ENCODE measurements at places on chromosomes 2 and 18. TPM values are rescaled to one million over a fixed set of nuclear protein-coding genes. Genes with fewer than 3 reads are reported as not detected.
A peak's percentile ranks its signal among the peaks of the same experiment; 100 is the strongest.

FZD7 gene
- total RNA-seq, result 0.52 TPM

LCT gene
- total RNA-seq, result 0.31 TPM

MCEE gene
- total RNA-seq, result 10.6 TPM

GRCh38 chr2:173076581-173077345 is 1.1 kb downstream of the MAP3K20 start:
- peak; percentile 38 for DNase-seq
- H3K4me3 ChIP-seq, result peak overlapping the region; percentile 83
- peaks cover 19% of the 10 kb centered on the region for H3K4me1 ChIP-seq
- H3K27ac ChIP-seq, result peak overlapping the region; percentile 78
- H3K27me3 ChIP-seq, result peaks cover 72% of the 10 kb centered on the region
- H3K36me3 ChIP-seq, result no peaks in the 10 kb centered on the region

GRCh38 chr2:215793747-215794595 is 219.4 kb downstream of the MREG start:
- H3K36me3 ChIP-seq, result no peaks in the 10 kb centered on the region
- no peaks in the 10 kb centered on the region for H3K27me3 ChIP-seq
- no peak overlapping the region for H3K4me3 ChIP-seq
- peak; percentile 24 for DNase-seq

GRCh38 chr2:173001664-173002604 is 73.7 kb upstream of the MAP3K20 start:
- no peak overlapping the region for H3K27ac ChIP-seq
- H3K36me3 ChIP-seq, result no peaks in the 10 kb centered on the region
- no peaks in the 10 kb centered on the region for H3K4me1 ChIP-seq
- no peaks in the 10 kb centered on the region for H3K27me3 ChIP-seq
- no peak overlapping the region for H3K4me3 ChIP-seq

DNA sequence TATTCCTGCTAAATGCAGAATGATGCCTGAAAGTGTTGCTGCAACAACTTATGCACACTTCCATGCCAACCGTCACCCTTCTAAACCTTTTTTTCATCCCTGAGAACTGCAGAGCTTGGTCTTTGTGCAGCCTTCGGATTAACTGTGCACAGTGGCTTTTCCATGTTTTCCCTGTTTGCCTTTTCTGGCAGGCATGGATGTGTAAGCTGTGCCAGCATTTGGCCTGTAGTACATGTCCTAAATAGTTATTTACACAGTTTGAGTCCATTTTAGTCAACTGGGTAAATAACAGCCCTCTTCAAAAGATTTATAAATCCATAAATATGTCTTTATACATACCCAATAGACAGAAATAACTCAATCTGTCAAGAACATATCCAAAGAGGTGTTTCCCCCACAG is 31.5 kb downstream of the MEIS1 start:
- no peaks in the 10 kb centered on the region for H3K36me3 ChIP-seq
- no peaks in the 10 kb centered on the region for H3K4me1 ChIP-seq
- no peak for DNase-seq
- H3K27ac ChIP-seq, result no peak overlapping the region
- H3K27me3 ChIP-seq, result peaks cover 8% of the 10 kb centered on the region
- no peak overlapping the region for H3K4me3 ChIP-seq
